ENCODE measurements at places on chromosomes 7 and 10.

DNA sequence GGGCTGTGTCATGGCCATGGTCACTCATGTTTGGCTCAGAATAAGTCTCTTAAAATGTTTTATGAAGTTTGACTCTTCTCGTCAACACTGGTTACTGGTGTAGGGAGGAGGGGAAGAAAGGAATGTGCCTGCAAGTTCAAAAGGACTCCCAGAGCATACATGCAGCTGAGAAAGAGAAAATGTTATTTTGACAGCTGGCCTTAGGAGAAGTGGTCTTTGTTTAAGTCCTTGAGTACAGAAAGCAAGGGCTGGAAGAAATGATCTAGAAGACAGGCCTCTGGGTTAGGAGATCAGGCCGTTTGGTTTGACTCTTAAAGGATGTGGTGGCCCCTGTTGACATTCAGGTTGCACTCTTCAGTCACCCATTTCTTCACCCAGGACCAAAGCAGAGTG, 245.5 kb downstream of the REEP3 start:
- no peak for DNase-seq

GRCh38 chr7:92834507-92835260, 1.7 kb downstream of the CDK6 start:
- DNase-seq, result no peak

- no peak for DNase-seq
These were observed 223.7 kb upstream of the ZMIZ1 start for GRCh38 chr10:78844960-78845607.

- no peak for DNase-seq
These were observed 269.7 kb downstream of the ZMYND11 start for GRCh38 chr10:404991-405390.

DNA sequence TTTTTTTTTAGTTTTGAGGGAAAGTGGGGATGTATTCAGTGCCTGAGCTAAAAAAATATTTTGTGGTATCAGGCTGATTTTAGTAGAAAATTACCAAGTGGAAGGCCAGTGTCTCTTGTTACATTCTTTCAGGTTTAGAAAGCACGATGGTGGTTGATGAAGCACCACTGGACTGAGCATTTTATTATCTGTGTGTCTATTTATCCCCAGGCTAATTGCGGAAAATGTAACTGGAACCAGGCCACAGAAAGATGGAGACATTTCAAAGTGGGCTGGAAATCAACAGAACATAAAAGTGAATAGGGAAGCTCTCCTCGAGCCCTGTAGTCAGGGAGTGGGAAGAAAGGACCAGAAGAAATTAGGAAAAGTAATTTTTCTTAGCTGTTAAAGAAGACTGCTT, 261.0 kb downstream of the STK31 start:
- no peak for DNase-seq

DNA sequence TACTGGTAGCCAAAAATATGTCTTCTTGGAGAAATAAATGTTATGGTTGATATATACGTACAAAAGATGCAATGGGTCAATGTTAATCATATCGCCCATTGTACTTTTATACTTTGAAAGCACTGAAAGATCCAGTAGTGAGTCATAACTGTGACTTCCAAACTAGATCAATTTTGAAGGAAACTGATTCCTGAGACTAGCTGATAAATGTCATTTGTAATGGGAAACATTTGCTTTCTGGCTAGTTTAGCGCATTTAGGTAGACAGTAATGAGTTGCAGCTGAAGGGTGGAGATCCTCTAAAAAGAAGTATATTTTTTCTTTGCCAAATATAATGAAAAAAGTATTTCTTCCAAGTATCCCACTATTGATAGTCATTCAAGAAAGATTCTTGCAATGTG, 53.5 kb upstream of the ARHGAP21 start:
- DNase-seq, result no peak

DNA sequence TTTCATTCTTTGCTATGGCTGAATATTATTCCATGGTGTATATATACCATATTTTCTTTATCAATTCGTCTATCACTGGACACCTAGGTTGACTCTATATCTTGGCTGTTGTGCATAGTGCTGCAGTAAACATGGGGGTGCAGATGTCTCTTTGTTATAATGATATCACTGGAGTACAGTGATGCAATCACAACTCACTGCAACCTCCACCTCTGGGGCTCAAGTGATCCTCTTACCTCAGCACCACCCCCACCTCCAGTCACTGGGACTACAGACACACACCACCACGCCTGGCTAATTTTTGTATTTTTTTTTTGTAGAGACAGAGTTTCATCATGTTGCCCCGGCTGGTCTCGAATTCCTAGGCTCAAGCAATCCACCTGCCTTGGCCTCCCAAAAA, 15.6 kb downstream of the KLHL7 start:
- DNase-seq, result no peak

GRCh38 chr7:123746931-123747488, 1.8 kb downstream of the WASL start:
- no peak for DNase-seq

- no peak for DNase-seq
These were observed 128.8 kb upstream of the SEM1 start for GRCh38 chr7:96838481-96838880.

DNA sequence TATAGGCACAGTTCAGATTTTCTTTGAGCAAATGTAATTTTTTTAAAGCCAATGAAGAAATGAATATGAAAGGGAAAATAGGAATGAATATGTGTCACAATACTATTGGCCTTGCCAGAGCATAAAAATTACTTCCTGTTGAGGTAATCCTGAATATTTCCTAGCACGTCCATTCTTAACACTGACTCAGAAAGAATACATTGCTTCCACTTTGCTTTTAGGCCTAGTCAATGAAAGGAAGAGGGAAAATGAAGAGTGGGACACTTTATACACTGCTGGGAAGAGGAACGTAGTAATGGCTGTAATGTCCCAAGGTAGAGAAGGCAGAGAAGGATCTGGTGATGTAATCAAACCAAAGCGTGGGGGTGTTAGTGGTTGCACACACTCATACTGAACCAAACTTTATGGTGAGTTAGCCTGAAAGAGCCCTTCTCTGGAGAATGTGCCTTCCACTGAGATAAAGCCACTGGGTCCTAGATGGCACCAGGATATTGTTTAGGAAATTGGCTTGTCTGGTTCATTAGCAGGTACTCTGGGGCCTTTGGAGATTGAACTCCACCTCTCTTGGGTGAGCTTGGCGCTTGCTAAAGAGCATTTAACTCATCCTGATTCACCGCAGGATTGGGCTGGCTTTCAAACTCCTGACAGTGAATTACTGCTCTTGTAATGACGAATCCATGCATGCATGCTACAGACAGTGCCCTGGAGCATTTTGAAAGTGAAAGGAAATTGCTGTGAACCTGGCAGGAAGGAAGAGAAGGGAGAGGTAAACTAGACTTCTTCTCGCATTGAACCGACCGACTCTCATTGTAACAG, 254.9 kb downstream of the KIAA1217 start:
- DNase-seq, result no peak

Measured in T-helper 9 cell (primary cell).